Naive B cell (primary cell): ENCODE measurements at places on chromosomes 4 and X.

- DNase-seq: no peak
Observed at GRCh38 chrX:153537526-153538295, 20.3 kb downstream of the ATP2B3 start.

GRCh38 chr4:27081675-27082586 lies 221.3 kb downstream of the STIM2 start:
- DNase-seq: no peak

- DNase-seq: no peak
Observed at GRCh38 chr4:4754641-4755040, 104.8 kb upstream of the MSX1 start.

GRCh38 chr4:8041868-8042267 lies 102.2 kb upstream of the AFAP1 start:
- no peak for DNase-seq

DNA sequence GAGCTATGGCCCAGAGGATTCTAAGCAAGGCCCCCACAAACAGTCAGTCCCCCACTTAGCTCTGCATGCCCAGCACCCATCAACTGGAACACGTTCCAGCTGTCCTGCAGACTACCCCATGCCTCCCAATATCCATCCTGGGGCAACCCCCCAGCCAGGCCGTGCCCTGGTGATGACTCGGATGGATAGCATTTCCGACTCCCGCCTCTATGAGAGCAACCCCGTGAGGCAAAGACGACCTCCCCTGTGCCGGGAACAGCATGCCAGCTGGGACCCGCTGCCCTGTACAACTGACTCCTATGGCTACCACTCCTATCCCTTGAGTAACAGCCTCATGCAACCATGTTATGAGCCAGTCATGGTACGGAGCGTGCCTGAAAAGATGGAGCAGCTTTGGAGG lies 32.0 kb downstream of the LAS1L start:
- DNase-seq: no peak

GRCh38 chr4:168203233-168203911 lies 111.0 kb downstream of the ANXA10 start:
- DNase-seq: no peak

DNA sequence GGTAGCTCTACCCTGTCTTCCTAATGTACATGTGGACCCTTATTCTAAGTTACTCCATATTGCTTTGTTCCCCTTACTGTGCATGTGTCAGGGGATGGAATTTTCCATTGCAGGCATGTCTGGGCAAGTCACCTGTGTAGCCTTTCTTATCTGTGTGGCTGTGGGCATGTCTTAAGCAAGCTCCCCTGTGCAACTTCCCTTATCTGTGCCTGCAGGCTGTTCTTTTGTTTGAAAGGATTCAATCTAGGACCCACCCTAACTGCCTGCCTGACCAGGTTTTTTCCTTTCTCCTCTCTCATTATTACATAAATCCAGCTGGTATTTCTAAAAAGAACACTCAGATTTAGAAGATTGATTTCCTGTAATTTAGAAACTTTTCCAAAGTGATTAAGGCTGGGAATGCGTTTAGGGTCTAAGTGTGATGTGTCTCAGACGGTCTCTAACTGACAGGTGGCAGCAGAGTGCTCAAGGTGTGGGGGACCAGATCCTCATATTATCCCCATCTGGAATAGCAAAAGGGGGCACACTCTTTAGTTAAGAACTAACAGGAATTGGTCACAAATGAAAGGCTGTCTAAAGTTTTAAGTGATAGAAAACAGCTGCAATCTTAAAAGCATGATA lies 198.9 kb upstream of the PPP1R2C start:
- DNase-seq: no peak

DNA sequence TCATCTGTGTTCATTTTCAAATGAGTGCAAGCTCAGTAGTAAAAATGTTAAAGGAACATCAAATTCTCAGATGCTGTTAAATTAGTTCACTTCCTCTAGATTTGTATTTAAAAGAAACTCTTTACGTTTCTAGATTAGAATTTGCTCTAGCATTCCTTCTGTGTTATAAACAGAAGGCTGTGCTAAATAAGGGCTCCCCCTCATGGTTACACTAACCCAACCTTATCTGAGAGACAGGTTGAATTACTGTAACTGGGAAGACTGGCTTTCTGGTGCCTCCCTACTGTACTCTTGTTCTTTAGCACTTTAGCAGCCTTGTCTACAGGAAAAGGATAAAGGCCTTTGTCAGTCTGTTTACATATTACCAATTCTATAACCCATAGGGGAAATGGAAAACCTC lies 56.8 kb downstream of the RXFP1 start:
- no peak for DNase-seq

- DNase-seq: no peak
Observed at GRCh38 chr4:123257591-123257990, 139.0 kb upstream of the SPRY1 start.

DNA sequence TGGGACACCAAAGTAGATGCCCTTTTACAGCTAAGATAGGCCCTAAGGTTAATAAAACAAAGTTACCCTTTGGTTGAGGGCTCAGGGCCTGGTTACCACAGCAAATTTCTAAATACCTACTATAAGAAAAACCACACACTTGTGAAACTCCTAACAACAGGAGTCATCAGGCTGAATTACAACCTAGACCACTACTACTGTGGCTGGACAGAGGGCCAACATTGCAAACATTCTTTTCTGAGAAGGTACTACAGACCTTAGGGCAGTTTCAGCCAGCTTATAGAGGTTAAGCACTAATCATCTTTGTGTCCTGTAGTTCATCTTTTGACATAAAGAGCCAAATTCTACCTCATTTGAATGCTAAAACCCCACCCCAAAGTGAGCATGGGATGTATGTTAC lies 504.0 kb downstream of the RAPGEF2 start:
- no peak for DNase-seq

DNA sequence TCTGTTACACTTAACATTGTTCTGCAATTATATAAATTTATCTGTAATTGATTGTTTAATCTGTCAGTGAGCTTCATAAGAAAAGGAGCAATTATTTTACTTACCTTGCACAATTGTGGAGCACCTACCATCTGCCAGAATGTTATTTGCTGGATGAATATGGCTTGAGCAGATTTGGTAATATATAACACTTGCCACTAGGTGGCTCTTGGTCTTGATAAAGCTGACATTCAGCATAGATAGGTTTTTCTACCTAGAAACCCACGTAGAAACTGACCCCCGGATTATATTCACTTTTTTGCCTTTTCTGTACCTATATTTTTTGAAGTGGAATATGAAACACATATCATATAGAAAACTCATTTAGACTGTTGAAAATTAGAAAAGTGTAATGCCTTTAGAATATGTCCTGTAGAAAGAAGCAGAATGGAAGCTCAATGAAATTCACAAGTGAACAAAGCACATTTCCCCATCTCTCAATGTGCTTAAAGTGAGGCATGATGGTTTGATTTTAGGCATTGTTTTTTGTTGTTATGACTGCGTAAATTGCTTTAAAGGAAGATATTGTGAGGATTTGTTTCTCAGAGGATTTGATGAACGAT lies 9.5 kb downstream of the RBPJ start:
- DNase-seq: peak; percentile 41

DNA sequence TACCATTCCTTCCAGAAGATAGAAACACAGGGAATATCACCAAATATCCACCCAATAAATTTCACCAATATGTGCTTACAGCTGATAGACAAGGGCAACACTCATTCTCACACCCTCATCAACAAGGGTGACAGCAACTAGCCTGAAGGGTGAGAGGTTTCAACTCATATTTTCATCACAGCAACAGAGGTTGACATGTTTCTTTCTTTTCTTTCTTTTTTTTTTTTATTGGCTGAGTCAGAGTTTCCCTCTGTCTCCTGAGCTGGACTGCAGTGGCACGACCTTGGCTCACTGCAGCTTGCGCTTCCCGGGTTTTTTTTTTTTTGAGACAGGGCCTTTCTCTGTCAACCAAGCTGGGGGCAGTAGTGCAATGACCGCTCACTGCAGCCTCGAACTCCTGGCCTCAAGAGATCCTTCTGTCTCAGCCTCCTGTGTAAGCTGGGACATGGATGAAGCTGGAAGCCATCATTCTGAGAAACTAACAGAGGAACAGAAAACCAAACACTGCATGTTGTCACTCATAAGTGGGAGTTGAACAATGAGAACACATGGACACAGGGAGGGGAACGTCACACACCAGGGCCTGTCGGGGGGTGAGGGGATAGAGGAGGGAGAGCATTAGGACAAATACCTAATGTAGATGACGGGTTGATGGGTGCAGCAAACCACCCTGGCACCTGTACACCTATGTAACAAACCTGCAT lies 27.5 kb upstream of the ASMTL start:
- no peak for DNase-seq

GRCh38 chr4:24211856-24212255 lies 322.0 kb upstream of the PPARGC1A start:
- DNase-seq: no peak
